ENCODE measurements at places on chromosomes 5 and 9.

GRCh38 chr9:90309809-90310520 lies 332.7 kb downstream of the DIRAS2 start:
- no peak for DNase-seq

- DNase-seq: no peak
These were observed 90.6 kb downstream of the LMX1B start for GRCh38 chr9:126704157-126704891.

DNA sequence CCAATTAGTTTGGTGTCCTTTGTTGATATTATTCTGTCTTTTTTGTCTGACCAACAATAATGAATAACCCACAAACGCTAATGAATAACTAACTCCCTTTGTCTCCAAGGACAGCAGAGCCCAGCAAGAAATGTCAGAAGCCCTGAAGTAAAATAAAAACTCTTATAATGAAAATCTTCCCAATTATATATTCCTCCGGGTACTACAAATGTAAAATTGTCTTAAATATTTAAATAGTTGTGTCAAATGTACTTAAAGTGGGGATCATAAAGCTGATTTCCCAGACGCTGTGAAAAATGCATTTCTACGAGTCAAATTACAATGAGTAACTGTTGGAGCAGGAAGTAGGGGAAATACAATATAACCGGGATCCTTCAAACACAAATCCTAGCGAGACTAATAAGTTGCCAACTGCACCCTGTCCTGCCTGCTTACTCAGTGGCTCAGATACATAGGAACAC lies 22.3 kb downstream of the GLIS3 start:
- DNase-seq: no peak

GRCh38 chr9:83392228-83392627 lies 146.0 kb downstream of the FRMD3 start:
- no peak for DNase-seq

DNA sequence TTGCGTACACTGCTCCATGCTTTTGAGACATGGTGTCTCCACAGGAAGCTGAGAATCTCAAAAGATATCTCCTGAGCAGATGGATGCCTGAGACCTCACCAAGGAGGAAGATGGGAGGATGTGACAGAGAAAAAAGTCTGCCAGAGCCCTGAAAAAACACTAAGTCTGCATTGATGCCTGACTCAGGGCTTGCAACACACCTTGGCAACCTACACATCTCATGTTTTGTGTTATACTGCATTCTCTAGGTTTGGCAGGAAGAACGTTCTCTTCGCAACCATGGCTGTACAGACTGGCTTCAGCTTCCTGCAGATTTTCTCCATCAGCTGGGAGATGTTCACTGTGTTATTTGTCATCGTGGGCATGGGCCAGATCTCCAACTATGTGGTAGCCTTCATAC lies 19.2 kb downstream of the SLC22A4 start:
- no peak for DNase-seq

GRCh38 chr5:154419236-154419635 lies 26.6 kb upstream of the SAP30L start:
- no peak for DNase-seq

All from T-helper 1 cell (primary cell).